Activated CD4-positive, alpha-beta T cell treated with anti-CD3 and anti-CD28 coated beads for 36 hours (primary cell): ENCODE measurements at places on chromosomes 6 and 20.

GRCh38 chr20:46803123-46804020 lies 91.3 kb upstream of the EYA2 start:
- no peak overlapping the region for H3K4me3 ChIP-seq
- no peak for DNase-seq
- H3K27ac ChIP-seq, result no peak overlapping the region
- H3K36me3 ChIP-seq, result no peaks in the 10 kb centered on the region
- peaks cover 24% of the 10 kb centered on the region for H3K27me3 ChIP-seq
- H3K4me1 ChIP-seq, result no peaks in the 10 kb centered on the region

GRCh38 chr20:9495701-9496100 lies 18.7 kb upstream of the LAMP5 start:
- H3K4me1 ChIP-seq, result no peaks in the 10 kb centered on the region
- DNase-seq, result no peak
- no peak overlapping the region for H3K27ac ChIP-seq
- H3K27me3 ChIP-seq, result no peaks in the 10 kb centered on the region
- no peak overlapping the region for H3K4me3 ChIP-seq

- DNase-seq, result no peak
- no peaks in the 10 kb centered on the region for H3K27me3 ChIP-seq
- H3K27ac ChIP-seq, result no peak overlapping the region
- H3K4me3 ChIP-seq, result no peak overlapping the region
Observed at GRCh38 chr6:88728756-88729155, 234.7 kb downstream of the RNGTT start.

GRCh38 chr6:12748815-12749521 lies 32.4 kb downstream of the PHACTR1 start:
- peaks cover 41% of the 10 kb centered on the region for H3K27me3 ChIP-seq
- no peak overlapping the region for H3K27ac ChIP-seq
- no peaks in the 10 kb centered on the region for H3K36me3 ChIP-seq
- DNase-seq, result no peak

- no peak overlapping the region for H3K27ac ChIP-seq
- no peaks in the 10 kb centered on the region for H3K27me3 ChIP-seq
- H3K4me1 ChIP-seq, result peaks cover 8% of the 10 kb centered on the region
- H3K4me3 ChIP-seq, result no peak overlapping the region
Observed at GRCh38 chr20:31751126-31751525, 12.0 kb downstream of the TPX2 start.
